ENCODE measurements at places on chromosomes 1 and 21.

GRCh38 chr1:155323729-155324036 lies 3.0 kb downstream of the RUSC1 start:
- DNase-seq: peak; percentile 68

DNA sequence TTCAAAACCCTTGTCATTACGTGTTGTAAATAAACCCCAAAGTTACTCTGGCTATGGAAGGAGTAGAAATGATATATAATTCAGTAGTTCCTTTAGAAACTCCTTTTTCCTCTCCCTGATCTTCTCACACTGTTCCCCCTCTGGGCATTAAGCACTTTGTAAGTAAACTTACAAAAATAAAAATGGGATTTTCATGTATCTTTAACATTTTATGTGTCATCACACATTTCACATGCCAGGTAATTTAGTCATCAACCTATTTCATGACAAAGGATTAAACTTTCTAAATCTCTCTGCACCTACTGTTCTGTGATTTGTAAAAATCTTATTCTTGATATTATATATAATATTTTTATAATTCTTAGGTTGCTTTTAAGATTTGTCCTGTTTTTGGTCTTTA lies 176.9 kb downstream of the NEK7 start:
- no peak for DNase-seq

- no peak for DNase-seq
Observed at GRCh38 chr1:45530632-45531135, 9.0 kb upstream of the PRDX1 start.

GRCh38 chr1:26358411-26359384 lies 4.8 kb upstream of the CRYBG2 start:
- DNase-seq: no peak

DNA sequence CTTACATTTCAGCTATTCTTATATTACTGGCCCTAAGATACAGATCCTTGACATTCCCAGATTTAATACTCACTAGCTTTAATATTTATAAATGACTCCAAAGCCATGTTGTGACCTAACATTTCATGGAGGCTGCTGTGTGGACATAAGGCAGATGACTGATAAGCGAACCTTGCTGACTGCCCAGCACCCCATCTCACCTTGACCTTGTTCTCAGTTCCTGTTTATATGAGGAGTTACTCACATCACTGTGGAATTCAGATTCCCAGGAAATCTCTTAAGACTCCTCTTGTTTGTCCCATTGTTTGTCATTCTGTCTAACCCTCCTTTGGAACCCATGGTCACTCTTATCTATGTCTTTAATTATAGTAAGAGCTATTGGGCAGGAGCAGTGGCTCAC lies 21.9 kb downstream of the RAB3B start:
- DNase-seq: no peak

GRCh38 chr1:167111868-167112709 lies 18.2 kb downstream of the STYXL2 start:
- DNase-seq: no peak

DNA sequence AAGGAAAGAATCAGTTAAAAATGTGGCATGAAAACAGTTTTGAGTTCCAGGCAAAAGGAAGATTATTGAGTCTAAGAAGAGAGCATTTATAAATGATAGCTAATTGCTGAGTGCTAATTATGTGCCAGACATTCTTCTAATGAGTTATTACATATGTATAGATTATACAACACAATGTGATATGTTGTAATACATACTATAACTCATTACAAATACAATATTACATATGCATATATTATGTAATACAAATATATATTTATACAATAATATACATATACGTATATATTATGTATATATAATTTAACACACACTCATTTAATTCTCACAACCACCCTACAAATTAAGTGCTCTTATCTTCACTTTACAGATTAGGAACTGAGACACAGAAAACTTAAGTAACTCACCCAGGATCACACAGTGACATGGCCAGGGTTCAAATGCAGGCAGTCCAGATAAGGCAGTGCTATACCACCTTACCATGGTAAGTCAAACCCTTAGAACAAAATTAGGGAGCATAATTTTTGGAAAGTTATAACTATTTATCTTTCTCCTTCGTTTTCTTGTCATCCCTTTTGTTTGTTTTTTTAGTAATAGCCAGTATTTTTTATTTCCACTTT lies 4.0 kb downstream of the SORT1 start:
- no peak for DNase-seq

- no peak for DNase-seq
Observed at GRCh38 chr1:19616489-19616888, 27.6 kb upstream of the NBL1 start.

DNA sequence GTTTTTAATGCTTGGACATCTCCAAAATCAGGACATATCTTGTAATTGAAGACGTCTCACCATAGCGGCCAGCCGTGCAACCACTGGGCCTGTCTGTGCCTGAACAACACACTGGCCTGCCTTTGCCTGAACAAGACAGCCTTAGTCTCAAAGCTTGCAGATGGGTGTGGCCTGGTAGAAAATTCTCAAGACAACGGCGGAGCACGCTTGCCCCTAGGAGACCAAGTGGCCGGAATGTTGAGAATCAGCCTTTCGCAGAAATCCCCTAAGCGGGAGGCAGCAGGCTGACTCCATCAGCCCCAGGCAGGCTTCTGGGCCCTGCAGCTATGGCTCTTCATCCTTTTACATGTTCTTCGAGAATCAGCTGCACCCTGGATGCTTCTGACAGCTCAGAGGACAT lies 98.0 kb upstream of the C1orf174 start:
- no peak for DNase-seq

DNA sequence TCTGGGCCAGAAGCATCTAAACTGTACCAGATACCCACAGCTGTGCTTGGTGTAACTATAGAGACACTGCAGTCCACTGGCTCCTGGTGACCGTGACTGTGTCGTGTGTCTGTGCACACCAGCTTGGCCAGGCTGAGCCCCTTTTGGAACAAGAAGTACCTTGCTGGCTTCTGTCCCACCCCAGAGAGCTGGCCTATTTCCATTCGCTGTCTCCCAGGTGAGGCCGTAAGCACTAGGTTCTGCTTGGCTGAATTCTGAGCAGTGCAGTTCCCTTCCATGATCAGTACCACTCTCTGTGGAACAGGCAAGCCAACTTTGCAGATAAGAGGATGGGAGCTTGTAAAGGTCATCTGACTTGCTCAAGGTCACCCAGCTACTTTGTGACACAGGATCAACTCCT lies 119.9 kb upstream of the DNAH14 start:
- no peak for DNase-seq

GRCh38 chr21:35697321-35697808 lies 363.0 kb downstream of the SETD4 start:
- no peak for DNase-seq
